Fibroblast of skin of left quadriceps (primary cell): ENCODE measurements at places on chromosomes 4 and X.

DNA sequence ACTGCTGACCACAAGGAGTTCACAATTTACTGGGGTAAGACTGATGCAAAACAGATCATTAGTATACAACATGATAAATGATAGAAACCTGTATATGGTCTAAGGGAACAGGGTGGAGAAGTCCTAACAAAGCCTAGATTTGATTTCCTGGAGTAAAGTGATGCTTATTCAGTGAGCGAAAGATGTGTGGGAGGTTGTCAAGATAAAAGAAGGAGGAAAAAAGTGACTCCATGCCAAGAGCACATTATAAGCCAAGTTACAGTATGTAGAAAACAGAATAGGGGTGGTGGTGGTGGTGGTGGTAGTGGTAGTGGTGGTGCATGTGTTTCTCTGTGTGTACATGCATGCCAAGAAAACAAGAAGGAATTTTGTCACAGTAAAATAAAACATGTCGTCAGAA lies 325.2 kb downstream of the MAPK10 start:
- no peak for DNase-seq

DNA sequence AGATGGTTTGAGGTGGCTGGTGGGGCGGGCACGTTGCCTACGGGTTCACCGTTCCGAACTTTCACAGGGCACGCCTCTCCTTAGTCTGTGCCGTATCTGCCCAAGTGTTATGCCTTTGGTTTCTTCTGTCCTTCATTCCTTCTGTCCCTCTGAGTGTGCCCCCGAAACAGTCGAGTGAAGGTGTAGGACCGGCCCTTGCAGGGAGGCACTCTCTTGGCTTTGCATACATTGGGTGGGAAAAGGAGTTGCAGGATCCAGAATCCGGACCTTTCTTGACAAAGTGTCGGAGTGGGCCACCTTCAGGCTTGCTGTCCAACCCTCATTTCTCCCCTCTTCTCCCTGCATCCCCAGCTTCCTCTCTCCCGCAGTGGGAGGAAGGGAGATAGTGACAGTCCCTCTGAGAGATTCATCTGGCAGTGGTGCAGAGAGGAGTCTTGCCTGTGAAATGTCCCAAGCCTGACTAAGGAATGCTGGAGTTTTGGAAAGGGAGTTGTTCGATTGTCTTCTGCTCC lies 569 bp downstream of the ARFIP1 start:
- no peak for DNase-seq

GRCh38 chrX:10482261-10482660 lies 138.1 kb downstream of the MID1 start:
- no peak for DNase-seq

- peak; percentile 60 for DNase-seq
These were observed 341.3 kb upstream of the KLF3 start for GRCh38 chr4:38322714-38323113.

- no peak for DNase-seq
These were observed 14.1 kb downstream of the MAGEB1 start for GRCh38 chrX:30261012-30261411.

- DNase-seq = no peak
These were observed 32.0 kb downstream of the SPARCL1 start for GRCh38 chr4:87497159-87497558.

GRCh38 chr4:10097906-10098779 lies 18.5 kb downstream of the WDR1 start:
- DNase-seq = no peak

DNA sequence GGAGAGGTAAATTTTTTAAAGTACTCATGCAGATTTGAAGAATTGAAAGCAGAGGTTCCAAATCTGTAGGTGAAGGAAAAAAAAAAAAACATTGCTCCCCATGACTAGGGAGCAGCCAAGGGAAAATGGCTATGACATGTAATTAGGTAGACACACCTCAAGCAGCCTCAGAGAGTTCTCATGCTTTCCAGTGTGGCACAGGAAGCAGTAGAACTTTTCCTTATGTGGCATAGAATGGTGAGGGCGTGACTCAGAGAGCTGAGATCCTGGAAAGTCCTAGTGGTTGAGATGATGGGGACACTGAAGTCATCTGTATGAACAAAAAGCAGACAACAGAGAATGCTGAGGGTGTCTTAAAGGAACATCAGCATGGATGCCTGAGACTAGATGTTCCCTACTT lies 148.6 kb upstream of the NWD2 start:
- DNase-seq = no peak

DNA sequence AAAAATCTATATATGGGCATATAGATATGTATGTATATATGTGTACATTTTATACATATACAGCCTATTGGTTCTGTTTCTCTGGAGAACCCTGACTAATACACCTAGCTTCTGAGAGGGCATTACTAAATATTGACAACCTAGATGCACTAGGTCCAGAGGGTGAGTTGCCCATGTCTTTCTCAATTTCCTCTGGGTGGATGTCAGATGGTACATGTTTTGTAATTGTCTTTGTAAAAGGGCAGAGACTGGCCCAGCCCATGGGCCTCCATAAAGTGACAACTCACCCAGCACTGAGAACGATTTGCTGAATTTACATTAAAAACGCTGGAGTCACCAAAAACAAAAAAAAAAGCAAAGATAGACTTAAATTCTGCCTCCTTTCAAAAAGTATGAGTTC lies 198.5 kb upstream of the FAM241A start:
- DNase-seq = no peak

- no peak for DNase-seq
These were observed 1.5 kb upstream of the MAP7D2 start for GRCh38 chrX:20118065-20118824.

DNA sequence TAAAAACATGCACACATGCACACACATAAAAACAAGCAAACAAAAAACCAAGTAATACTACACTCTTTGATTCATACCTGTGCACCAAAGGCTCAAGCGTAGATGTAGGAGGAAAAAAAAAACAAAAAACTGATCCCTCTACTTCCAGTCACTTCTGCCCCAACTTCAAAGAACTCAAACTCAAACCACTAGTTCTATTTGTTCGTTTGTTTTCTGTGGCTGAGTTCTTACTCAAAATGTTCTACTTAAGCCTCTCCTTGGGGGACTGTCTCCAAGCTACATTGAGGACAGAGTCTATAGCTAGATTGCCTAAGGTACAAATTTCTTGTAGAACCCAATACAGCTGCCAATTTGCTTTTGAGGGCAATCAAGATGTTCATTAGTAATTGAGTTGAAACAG lies 171.0 kb upstream of the ATOH1 start:
- no peak for DNase-seq

GRCh38 chr4:94621491-94622080 lies 136.2 kb upstream of the BMPR1B start:
- peak; percentile 12 for DNase-seq

DNA sequence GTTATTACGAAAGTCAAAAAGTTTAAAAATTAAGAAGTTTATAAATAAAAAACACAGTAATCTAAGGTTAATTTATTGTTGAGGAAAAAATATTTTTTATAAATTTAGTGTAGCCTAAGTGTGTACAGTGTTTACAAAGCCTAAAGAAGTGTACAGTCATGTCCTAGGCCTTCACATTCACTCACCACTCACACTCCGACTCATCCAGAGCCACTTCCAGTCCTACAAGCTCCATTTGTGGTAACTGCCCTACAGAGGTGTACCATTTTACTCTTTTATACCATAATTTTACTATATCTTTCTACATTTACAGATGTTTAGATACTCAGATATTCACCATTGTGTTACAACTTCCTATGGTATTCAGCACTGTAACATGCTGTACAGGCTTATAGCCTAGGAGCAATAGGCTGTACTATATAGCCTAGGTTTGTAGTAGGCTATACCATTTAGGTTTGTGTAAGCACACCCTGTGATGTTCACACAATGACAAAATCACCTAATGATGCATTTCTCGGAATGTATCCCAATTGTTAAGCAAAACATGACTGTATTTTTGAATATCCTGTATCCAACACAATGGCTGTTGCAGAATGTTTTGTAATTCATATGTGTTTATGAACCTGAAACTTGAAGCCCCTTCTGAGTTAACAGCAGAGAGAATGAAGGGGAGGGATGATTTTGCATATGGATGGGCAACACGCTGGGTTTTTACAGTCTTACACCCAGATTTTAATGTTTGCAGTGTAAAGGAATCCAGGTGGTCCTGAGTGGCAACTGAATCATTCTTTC lies 3.1 kb downstream of the PPBP start:
- DNase-seq = no peak

DNA sequence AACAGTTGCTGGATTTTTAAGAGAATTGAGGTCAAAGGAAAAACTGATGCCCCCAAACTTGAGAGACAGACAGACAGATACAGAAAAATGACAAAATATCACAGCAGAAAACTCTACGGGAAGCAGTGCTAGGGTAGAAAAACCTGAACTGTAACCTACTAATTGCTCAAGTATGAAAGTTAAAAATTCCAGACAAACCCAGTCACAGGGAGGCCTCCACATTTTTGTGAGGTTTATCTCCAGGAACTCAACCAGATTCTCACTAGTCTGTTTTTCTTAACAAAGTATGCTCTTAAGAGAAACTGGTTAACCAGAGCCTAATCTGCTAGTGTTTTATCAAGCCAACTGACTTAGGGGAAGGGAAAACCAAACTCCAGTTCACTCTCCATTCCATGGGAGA lies 19.9 kb upstream of the PPP3CA start:
- peak; percentile 74 for DNase-seq

DNA sequence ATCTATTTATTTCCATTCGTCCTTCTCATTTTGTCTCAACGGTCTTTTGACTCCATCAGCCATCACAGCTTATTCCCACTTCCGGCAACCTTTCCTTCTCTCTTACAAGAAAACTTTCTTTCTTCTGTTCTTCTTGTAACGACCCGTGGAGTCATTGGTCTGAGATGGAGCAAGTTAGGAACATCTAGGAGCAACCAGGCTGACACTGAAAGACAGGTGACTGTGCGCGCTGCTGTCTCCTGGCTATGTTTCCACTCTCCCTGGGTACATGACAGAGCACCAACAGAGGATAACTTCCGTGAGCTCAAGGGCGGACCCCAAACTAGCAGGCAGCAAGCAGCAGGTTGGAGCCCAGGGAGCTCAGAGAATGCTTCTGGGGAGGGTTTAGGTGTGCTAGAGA lies 2.5 kb downstream of the FGF5 start:
- no peak for DNase-seq

GRCh38 chrX:10893366-10893765 lies 217.8 kb upstream of the HCCS start:
- DNase-seq = peak; percentile 17

GRCh38 chr4:147987252-147987651 lies 255.4 kb downstream of the ARHGAP10 start:
- no peak for DNase-seq

DNA sequence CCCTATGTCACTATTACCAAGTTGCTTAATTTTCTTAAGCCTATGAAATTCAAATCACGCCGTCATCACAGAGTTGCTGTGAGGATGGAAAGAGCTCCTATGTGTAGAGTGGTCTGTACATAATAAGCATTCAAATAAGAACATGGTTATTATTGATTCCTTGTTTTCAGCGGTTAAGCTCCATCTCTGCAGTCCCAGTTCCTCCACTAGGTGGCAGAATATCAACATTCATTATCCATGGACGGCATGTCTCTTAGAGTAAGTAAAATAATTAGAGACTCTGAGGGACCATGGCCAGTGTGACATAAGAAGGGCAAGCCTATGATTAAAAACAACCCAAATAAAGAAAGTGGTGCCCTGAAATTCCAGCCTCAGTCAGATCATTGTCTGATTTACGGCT lies 132.5 kb upstream of the NHS start:
- peak; percentile 27 for DNase-seq

- no peak for DNase-seq
These were observed 191.2 kb downstream of the RRAGB start for GRCh38 chrX:55908661-55909212.

DNA sequence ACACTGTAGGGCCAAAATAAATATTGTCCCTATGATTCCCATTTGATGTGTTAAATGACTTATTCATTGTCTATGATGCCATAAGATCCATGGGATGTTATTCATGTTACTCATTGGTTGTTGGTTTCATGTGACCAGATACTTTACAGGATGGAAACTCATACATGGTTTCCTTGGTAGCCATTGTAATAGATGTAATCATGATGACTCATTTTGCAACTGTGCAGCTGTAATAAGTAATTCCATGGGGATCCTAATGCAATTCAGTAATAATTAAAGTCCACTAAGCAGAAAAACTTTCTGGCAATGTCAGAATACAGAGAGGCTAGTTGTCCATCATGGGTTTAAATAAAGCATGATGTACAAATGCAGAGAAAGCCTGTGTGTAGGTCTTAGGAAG lies 389.7 kb upstream of the NR3C2 start:
- peak; percentile 80 for DNase-seq

GRCh38 chr4:152117054-152117453 lies 356.2 kb upstream of the GATB start:
- DNase-seq = no peak

- DNase-seq = no peak
These were observed 25.8 kb upstream of the AMELX start for GRCh38 chrX:11267425-11267824.

GRCh38 chrX:68878977-68879645 lies 50.3 kb downstream of the EFNB1 start:
- no peak for DNase-seq

DNA sequence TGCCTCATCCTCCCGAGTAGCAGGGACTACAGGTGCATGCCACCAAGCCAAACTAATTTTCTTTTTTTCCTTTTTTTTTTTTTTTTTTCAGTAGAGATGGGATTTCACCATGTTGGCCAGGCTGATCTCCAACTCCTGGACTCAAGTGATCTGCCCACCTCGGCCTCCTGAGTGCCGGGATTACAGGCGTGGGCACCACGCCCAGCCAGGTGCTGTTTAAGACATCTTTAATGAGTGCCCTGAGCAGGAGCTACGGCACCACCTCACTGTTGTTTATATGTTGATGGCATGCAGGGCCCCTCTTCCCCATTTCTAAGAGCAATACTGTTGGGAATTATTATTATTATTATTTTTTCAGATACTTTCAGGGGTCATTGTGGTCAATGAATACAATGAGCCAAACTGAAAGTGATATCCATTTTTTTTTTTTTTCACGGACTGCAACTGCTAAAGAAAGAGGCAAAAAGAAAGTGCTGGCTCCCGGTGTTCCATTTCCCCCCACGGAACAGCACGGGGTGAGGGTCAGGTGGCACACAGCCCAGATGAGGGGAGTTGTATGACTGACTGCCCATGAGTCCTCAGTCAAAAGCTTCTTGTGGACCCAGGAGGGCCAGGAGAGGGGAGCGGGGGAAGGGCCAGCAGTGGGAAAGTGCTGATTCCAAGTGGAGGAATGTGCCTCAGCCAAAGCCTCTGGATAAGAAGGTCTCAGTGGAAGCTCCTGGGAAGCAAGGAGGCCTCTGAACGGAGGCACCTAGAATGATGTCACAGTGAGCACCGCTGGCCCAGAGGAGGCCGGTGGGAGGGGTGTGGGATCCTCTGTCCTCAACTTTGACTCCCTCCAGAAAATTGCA lies 101.8 kb upstream of the HPF1 start:
- no peak for DNase-seq

DNA sequence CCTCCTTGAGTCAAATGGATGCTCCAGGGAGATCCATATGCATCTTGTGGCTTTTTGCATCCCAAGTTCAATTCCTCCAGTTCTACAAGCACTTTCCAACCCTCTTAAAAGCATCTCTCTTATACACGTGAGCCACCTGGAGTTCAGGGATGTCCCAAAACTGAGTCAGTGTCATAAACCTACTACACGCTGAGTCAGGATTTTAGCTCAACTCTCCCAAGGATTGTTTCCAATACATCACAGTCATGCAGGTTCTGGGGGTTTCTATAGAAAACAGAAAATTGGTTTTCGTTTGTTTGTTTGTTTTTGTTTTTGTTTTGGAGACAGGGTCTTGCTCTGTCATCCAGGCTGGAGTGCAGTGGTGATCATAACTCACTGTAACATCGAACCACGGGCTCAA lies 25.9 kb upstream of the ESX1 start:
- DNase-seq = no peak
